ENCODE measurements at places on chromosomes 1 and 21.
A peak's percentile ranks its signal among the peaks of the same experiment; 100 is the strongest.

DNA sequence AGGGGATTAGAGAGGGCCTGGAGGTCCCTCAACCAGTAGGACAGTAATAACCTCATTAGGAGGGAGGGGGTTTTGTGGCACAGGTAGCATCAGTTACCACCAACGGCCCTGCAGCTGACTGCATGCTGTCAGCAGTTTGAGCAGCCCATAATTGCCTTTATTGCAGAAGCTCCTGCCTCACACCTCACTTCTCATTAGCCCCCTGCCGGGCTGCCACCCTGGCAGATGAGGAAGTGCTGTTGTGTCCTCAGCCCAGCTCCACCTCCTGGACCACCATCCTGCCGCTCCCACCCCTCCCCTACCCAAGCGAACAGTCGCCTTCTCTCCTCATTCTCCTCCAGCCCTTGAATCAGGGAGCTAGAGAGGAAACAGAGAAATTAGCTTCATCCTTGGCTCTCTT, 237.4 kb downstream of the LMX1A start:
- no peak for DNase-seq

- peak; percentile 21 for DNase-seq
Observed at GRCh38 chr1:109802136-109802900, 38.6 kb upstream of the EPS8L3 start.

- DNase-seq: no peak
Observed at GRCh38 chr21:45164838-45165237, 90.5 kb downstream of the ADARB1 start.

- DNase-seq: no peak
Observed at GRCh38 chr1:233278631-233279030, 16.9 kb downstream of the PCNX2 start.

- no peak for DNase-seq
Observed at GRCh38 chr1:160423966-160424365, 23.6 kb downstream of the VANGL2 start.

- no peak for DNase-seq
Observed at GRCh38 chr1:41950820-41951219, 32.1 kb upstream of the HIVEP3 start.

- DNase-seq: no peak
Observed at GRCh38 chr1:221672965-221673364, 68.9 kb downstream of the DUSP10 start.

- DNase-seq: no peak
Observed at GRCh38 chr1:245234217-245235081, 79.7 kb downstream of the KIF26B start.

- DNase-seq: no peak
Observed at GRCh38 chr1:240464099-240464498, 147.9 kb downstream of the GREM2 start.

All from stimulated activated CD4-positive, alpha-beta T cell treated with anti-CD3 and anti-CD28 coated beads, TNF-alpha, amount 100 ng/mL, for 4 hours (primary cell).